ENCODE measurements at places on chromosomes 5 and 9. TPM values are rescaled to one million over a fixed set of nuclear protein-coding genes. Genes with fewer than 3 reads are reported as not detected.

GRXCR2 gene
- total RNA-seq, result not detected

SLC34A3 gene
- total RNA-seq, result not detected

HAND1 gene
- total RNA-seq, result not detected

LCN2 gene
- not detected for total RNA-seq

RLN1 gene
- not detected for total RNA-seq

F12 gene
- 6.0 TPM for total RNA-seq

Measured in SK-MEL-5 (cell line).